ENCODE measurements at places on chromosomes 2 and 18.

DNA sequence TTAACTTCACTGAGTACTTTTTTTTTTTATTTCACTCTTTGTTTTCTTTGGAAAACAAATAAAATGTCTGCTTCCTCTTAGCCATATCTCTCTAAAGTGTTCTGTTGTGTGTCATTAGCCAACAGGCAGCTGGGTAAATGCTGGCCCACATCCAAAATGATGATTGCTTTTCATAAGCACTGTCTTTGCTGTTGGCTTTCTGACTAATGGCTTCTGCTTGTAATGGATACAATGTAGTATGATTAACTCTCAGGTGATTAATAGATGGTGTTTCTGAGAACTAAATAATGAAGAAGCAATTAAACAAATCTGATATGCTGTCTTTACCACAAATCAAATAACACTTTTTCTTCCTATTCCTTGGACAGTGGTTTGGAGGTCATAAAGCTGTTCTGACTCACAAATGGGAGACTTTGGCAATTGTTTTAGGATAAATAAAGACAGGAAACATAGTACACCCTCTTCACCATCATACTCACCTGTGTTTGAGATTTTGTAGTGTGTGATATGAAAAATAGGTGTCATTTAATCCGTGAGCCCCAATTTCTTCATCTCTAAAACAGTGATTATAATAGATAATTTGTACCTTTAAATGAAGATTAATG is 888.4 kb downstream of the TSN start:
- DNase-seq: peak; percentile 42

DNA sequence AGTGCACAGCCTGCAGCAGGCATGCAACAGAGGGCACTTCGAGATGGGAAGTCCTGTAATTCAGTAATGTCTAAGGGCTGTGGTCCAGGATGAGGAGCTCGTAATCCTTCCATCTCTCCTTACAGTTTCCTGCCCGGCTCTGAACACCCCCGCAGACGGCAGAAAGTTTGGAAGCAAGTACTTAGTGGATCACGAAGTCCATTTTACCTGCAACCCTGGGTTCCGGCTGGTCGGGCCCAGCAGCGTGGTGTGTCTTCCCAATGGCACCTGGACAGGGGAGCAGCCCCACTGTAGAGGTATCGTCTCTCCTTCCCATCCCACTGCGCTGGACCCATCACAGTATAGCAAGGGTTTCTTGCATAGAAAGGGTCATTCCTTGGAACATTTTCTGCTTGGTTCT is 26.7 kb downstream of the FBLN7 start:
- no peak for DNase-seq

GRCh38 chr2:174503161-174503809 is 16.5 kb upstream of the GPR155 start:
- no peak for DNase-seq

- peak; percentile 91 for DNase-seq
Observed at GRCh38 chr2:41853427-41854191, 194.2 kb upstream of the PKDCC start.

- DNase-seq: no peak
Observed at GRCh38 chr2:11530864-11531465, 2.9 kb upstream of the GREB1 start.

DNA sequence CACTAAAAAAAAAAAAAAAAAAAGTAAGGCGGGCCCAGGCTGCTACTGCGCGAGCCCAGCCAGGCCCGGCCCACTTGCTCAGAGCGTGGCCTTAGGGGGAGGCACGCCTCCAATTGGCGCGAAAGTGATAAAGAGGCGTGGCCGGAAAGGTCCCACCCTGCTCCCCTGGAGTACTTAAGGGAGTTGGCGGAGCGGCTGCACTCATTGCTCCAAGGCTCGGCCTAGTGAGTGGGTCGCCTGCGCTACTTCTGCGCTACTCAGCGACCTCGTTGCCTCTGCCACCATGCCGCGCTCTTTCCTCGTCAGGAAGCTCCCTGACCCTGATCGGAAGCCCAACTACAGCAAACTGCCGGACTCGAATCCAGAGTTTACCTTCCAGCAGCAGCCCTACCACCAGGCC is 36.9 kb downstream of the UNC80 start:
- no peak for DNase-seq
